ENCODE measurements at places on chromosomes 7 and 10.

- DNase-seq = no peak
Measured at GRCh38 chr10:65518379-65518778, 1407.5 kb upstream of the LRRTM3 start.

DNA sequence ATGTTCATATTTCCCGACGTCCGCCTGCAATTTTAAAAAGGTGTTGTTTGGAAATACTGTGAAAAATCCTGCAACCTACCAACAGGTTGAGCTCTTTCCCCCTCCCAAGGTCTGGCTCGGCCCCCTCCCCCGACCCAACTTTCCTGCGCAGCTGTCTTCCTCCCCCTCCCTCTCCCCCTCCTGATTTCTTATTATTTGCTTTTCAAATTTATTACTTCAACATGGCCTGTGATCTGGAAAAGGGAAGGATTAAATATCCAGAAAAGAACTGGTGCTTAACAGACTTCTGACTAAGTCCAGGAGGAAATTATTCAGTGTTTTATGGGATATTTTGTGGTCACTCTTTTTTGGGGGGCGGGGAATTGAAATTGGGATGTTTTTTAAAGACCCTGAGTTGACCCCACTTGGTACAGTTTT is 2.4 kb downstream of the ARID5B start:
- no peak for DNase-seq

- no peak for DNase-seq
Measured at GRCh38 chr10:12340371-12340770, 9.0 kb upstream of the CAMK1D start.

DNA sequence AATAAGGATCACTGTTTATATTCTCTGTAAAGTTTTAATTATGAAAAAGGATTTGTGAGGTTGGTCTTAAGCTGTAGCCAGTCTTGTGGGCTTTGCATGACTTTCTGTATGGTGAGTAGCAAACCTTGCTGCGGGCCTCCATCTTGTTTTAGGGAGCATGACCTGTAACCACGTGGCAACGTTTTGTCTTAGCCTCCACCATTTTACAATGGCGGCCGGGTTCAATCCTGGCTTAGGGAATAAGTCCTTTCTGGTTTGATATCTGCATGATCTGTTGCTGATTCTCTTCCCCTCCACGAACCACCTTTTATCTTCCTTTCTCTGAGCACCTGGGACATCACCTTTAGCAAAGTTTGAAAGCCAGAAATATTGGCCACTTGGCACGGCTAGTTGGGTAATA is 32.5 kb upstream of the OPTN start:
- no peak for DNase-seq

GRCh38 chr10:122782911-122783310 is 62.7 kb downstream of the CUZD1 start:
- no peak for DNase-seq

GRCh38 chr10:108072466-108072865 is 908.0 kb upstream of the SORCS1 start:
- no peak for DNase-seq

DNA sequence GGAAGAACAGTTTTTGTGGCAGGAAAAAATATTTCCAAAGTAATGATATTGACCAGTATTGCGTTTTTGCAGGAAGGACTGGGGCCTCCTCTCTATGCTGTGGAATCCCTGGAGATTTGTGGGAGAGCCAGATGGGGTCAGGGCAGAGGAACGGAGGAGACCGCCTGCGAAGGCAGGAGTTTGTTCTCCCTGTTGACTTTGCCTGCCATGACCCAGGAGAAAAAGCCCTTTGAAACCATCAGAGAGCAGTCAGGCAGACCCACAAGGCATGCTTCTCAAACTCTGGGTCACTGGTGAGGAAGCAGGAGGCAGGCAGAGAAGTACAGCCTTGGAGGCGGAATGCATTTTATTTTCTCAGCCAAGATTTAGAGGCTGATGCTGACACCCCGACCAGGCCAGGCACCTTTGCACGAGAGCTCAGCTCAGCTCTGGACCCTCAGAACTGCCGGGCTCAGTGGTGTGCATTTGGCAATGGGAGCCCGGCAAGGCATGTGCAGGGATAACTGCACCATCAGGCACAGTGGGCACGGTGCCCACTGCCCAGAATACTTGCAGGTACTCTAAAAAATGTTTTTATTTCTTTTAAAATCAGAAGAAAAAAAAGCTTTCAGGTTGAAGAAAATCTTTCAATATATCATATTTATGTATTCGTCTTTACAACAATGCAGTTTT is 410.4 kb downstream of the RPS24 start:
- DNase-seq = no peak

DNA sequence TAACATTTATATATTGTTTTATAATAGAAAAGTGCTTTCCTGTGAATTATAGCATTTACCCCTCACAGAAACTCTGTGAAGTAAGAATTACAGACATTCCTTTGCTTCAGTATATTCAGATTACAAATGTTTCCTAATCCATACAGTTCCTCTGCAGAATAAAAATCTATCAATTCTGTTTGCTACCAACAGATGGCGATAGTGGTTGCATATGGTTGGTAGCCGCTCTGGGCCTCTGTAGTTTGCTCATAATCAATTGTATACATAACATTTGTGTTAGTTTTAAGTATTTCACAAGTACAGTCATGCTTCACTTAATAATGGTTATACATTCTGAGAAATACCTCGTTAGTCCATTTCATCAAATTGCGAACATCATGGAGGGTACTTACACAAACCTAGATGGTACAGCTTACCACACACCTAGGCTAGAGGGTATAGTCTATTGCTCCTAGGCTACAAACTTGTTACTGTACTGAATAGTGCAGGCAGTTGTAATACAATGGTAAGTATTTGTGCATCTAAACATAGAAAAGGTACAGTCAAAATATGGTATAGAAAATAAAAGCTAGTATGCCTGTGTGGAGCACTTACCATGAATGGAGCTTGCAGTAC is 94.4 kb upstream of the STEAP4 start:
- peak; percentile 3 for DNase-seq

GRCh38 chr7:46291601-46292150 is 370.6 kb upstream of the IGFBP3 start:
- no peak for DNase-seq

DNA sequence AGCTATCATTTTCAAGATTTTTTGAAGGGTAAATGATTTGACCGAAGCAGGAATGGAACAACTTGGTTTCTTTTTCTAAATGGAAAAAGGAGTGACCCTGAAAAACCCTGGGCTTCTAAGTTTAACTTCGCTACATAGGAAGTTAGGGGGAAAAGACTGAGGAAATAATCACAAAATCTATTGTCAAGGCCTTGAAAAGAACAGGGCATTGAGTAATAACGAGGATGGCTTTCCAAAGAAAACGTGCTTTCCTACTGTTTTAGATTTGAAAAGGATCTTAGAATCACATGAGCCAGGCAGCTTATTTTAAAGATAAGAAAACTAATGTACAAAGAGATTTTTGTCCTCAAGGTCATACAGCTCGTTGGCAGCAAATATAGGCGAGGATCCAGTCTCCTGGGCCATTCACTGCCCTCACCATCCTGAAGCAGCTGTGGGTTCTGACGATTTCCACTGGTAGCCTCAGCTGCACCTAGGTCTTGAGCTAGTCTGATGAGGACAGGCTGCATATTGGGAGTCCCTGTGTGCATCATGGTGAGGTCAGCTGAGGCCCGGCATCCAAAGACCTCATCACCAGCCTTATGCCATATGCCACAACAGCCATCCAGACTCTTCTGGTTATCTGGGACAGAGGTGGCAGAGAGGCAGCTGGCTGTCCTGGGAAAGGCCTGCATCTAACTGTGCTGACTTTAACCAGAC is 384.7 kb upstream of the NRP1 start:
- no peak for DNase-seq

- DNase-seq = no peak
Measured at GRCh38 chr10:67603701-67604100, 92.3 kb downstream of the CTNNA3 start.

DNA sequence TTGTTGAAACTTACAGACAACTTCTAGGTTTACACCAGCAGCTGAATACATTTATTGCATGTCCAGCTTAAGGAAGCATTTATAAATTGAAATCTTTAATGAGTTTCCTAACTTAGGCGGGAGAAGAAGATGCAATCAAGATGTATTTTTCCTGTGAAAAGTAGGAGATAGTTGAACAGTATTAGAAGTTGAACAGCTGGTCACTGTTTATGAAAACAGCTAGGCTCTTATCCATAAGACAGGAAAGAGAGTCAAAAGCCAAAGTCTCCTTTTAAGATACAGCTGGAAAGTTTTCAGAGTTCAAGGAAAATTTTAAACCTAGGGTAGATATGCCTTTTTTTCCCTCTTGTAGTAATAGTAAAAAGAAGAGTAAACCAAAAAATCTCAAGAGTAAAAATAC is 236.1 kb upstream of the FERD3L start:
- DNase-seq = no peak

GRCh38 chr7:140677496-140677895 is 4.8 kb downstream of the ADCK2 start:
- no peak for DNase-seq

- DNase-seq = no peak
Measured at GRCh38 chr7:15752377-15752776, 65.9 kb upstream of the MEOX2 start.

DNA sequence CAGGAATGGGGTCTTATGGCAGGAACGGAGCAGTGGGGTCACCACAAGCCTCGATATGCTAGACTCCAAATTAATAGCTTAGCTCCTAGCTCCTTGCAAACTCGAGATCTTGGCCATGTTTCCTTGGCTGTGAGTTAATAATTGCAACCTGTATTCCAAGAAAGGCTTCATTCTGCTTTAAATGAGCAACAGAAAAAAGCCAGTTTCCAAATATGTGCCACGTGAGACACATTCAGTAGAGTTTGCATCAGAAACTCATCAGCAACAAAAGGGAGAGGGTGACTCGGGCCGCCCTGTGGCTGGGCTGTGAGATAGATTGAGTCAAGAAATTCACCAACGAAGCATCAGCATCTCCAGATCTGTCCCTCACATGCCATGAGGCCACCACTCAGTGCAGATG is 112.0 kb downstream of the NPTX2 start:
- DNase-seq = no peak

DNA sequence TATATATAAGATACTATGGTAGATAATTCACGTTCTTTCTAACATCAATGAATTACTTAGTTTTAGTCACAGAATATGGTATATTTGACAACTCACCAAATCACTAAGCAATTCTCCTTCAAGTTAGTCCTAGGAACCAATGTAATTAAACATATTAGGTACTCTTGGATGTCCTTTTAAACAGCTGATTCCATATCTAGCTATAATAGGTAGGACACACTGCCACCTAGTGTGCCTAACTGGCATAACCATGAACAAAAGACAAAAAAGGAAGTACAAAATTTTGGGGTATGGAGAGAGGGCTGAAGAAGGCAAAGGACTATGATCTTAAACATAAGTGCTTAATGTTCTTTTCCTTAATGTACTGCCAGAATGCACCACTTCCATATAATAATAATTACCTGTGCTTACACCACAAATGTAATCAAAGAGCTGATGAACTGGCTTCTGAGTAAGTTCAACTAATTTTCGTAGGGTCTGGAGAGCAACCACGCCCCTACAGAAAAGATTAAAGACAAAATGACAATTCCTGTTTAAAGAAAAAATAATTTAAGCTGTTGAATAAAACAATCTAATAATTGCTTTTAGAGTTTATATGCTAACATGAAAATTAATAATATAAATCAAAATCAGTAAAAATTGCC is 28.7 kb downstream of the PNPLA8 start:
- peak; percentile 28 for DNase-seq

GRCh38 chr7:54188843-54189242 is 353.3 kb upstream of the VSTM2A start:
- DNase-seq = no peak

DNA sequence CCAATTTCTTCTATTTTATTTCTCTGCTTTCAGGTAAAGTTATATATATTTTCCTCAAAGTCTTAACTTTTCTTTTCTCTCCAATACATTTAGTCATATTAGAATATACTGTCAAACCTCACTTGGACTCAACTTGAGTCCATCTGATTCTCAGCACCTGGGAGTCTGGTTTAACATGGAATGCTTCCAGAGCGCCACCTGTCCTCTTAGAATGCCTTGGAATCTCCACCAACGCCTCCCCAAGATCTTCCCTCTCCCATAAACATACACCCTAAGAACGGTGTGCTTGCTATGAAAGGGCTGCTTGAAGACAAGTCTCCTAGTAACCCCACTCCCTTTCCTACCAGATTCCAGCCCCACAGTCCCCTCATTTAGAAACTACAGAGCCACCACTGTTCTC is 229.1 kb upstream of the MKLN1 start:
- DNase-seq = no peak

DNA sequence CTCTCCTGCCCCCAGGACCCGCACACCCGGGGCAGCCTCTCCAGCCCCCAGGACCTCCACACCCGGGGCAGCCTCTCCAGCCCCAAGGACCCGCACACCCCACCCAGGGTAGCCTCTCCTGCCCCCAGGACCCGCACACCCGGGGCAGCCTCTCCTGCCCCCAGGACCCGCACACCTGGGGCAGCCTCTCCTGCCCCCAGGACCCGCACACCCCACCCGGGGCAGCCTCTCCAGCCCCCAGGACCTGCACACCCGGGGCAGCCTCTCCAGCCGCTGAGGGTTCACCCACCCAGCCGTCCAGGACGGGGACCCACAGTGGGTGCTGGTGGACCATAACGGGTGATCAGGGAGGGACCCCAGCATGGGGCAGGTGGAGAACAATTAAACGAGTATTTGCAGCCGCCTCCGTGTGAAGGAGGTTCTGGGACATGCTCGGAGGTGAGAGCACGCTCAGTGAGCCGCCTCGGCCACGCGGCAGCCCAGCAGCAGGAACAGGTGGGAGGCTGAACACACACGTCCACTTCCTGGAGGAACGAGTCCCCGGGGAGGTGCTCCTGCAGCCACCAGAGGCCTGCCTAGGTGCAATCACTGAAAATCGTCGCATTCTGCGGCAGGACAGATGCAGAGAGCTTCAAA is 107.9 kb downstream of the PDGFA start:
- DNase-seq = no peak

- no peak for DNase-seq
Measured at GRCh38 chr7:157016352-157017041, 6.0 kb upstream of the MNX1 start.

DNA sequence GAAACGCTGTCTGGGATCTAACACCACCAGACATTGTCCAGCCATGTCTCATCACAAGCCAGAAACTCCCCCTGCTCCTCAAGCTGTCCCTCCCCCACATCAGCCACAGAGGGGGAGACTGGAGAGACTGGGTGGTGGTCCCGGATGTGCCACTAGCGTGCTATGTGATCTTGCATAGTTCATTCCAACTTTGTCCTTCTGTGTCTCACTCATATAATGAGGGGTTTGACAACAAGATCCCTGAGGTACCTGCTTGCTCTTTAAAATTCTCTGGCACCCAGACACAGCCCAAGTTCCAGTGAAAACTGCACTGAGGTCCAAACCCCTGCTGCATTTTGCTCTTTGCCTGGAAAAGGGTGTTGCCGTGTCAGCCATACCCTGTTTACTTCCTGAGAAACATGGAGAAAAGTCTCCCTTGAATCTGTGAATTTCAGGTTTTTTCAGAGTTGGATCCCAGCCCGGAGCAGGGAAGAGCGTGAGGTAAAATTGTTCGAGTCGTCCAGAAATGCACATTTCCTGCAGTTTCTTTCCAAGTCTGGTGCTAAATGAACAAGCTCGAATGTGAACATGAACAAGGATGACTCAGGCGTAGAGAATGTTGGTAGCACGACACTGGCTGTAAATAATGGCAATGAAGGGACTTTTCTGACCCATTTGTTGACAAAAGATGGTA is 156.6 kb downstream of the CCDC3 start:
- DNase-seq = no peak

Data from NCI-H187 (cell line).